ENCODE measurements at places on chromosomes 7 and 10.

GRCh38 chr10:46028584-46029460, 1.6 kb downstream of the NCOA4 start:
- no peak for DNase-seq

GRCh38 chr7:118583641-118584040, 359.1 kb downstream of the ANKRD7 start:
- no peak for DNase-seq

GRCh38 chr7:30559611-30560010, 35.1 kb upstream of the GARS1 start:
- no peak for DNase-seq

DNA sequence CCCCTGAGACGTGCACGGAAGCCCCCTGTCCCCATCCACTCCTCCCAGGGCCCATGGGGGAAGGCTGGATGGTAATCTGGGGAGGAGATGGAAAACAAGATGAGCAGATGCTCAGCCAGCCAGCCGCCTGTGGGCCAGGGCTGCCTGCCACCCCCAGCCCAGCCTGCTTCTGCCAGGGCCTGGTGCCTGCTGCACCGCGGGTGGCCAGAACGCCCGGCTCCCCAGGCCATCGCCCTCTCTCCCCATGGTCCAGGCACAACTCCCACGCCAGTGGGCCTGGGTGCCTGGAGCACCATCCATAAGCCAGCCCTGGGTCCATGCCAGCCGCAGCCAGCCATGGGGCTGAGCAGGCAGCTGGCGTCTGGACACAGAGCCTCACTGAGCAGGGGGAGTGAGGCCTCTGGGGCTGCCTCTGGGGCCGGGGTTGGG, 57.2 kb upstream of the ELN start:
- no peak for DNase-seq

DNA sequence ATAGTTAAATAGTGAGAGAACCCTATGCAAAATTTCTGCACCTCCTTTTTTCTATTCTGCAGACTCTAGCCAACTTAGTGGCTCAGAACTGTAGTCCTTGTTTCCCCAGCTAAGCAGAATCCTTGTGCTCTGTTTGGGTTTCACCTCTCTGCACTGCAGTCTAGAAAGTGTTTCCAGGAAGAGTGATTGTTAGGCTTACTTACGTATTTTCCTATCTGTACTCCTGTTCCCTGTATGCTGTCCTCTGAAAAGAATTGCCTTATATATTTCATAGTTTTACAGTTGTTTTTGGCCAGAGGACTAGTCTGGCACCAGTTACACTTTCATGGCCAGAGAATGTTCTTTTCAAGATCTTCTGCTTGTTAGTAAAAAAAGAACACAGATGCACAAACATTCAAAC, 154.6 kb upstream of the POT1 start:
- no peak for DNase-seq

DNA sequence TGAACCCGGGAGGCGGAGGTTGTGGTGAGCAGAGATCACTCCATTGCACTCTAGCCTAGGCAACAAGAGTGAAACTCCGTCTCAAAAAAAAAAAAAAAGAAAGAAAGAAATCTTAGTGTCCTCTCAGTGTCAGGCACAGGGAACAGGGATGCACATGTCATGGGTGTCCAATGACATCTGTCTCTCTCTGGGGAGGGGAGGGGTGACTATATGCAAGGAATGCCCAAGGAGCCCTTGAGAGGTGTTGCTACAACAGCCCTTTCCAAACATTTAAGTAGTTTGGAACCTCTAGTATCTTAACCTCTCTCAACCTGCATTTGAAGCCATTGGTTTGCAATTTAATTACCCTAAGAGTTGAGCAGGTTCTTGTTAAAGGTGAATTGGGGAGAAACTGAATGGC, 28.9 kb downstream of the PDLIM1 start:
- no peak for DNase-seq

- no peak for DNase-seq
Measured at GRCh38 chr10:79116801-79117723, 48.3 kb downstream of the ZMIZ1 start.

GRCh38 chr10:27646604-27647175, 98.9 kb downstream of the MKX start:
- DNase-seq = no peak

GRCh38 chr10:43816351-43817321, 168.0 kb upstream of the ZNF32 start:
- peak; percentile 43 for DNase-seq

DNA sequence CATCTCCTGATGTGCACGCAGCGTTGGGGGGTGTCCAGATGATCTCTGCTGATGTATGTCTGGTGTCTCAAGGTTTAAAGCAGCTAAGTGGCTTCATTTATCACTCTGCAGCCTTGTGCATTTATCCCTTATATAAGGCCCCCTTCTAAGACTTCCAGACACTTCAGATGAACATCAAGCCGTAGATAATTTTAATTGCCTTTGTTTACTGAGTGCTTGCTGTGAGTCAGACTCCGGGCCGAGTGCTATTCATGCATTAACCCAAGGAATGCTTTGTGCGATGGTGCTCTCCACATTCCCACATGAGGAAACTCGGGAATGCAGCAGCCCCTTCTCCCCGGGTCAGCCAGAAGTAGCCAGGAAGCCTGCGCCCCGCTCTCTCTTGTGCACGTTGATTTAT, 328.6 kb upstream of the COBL start:
- no peak for DNase-seq

DNA sequence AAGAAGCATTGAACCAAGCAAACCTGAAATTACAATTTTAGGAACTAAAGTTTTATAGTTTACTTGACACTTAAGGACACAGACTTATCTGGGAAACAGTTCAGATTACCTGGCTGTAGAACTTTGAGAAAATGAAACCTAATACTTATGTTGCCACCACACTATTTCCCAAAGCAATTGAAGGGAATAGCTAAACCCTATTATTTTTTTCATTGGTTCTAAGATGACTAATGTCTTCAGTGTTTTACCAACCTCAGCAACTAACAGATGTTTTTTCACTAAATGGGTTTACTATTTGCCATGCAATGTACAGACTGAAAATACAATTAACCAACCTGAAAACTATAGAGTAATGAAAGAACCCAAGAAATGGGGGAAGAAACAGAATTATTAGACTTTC, 689.6 kb downstream of the SORCS1 start:
- no peak for DNase-seq

- no peak for DNase-seq
Measured at GRCh38 chr7:142602183-142602582, 147.1 kb upstream of the PRSS1 start.

GRCh38 chr10:7657552-7657951, 9.2 kb downstream of the ITIH5 start:
- no peak for DNase-seq

GRCh38 chr7:15821484-15822427, 135.3 kb upstream of the MEOX2 start:
- no peak for DNase-seq

GRCh38 chr7:151346470-151346769, 4.8 kb downstream of the NUB1 start:
- DNase-seq = no peak

DNA sequence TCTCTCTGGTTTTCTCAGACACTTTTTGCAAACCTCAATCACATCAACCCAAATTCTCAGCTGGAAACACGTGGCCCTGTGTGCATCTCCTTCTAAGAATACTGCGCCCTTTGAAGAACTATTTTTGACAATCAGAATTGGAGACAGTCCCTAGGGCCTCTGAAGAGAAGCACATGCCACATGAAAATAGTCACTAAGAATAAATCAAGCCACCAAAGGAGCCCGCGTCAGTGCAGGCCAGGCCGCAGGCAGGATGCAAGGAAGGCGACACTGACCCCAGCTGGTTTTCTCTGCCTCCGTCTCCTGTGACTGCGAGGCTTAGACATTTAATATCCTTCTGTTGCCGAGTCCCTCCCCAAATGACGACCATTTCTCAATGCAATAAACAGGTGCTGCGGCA, 88.0 kb upstream of the ADAM12 start:
- no peak for DNase-seq

DNA sequence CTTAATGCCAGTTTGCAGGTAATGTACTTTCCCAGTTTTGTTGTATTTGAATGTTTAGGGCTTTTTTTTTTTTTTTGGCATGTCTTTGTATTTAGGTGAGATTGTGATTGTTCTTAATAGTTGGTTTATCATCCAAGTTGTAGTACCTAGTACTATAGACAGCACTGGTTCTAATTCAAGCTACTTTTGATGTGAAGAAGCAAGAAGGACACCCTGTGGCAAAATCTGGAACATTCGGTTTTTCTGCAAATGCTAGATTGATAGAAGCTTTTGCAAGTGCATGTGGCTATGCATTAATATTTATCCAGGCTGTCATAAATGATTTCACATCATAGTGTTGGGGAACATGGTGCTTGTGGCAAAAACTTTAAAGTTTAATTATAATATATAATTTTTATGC, 248.9 kb downstream of the FOXP2 start:
- DNase-seq = no peak

DNA sequence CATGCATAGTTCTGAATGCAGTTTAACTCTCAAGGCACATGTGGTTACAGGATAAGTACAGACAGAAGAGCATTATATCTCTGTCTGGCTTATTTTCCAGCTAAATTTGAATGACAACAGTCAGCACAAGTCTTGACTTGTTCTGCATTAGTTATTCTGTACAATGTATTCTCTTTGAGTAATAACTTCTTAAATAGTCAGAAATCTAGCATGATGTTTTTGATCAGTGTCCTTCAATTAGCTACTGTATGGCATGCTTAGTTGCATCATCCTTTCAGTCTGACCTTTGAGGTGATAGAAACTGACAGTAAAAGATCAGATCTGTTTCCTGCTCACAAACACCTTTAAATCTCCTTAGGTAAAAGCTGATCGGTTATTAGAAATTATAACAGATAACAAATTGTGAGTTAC, 118.1 kb downstream of the ARL4A start:
- DNase-seq = no peak

DNA sequence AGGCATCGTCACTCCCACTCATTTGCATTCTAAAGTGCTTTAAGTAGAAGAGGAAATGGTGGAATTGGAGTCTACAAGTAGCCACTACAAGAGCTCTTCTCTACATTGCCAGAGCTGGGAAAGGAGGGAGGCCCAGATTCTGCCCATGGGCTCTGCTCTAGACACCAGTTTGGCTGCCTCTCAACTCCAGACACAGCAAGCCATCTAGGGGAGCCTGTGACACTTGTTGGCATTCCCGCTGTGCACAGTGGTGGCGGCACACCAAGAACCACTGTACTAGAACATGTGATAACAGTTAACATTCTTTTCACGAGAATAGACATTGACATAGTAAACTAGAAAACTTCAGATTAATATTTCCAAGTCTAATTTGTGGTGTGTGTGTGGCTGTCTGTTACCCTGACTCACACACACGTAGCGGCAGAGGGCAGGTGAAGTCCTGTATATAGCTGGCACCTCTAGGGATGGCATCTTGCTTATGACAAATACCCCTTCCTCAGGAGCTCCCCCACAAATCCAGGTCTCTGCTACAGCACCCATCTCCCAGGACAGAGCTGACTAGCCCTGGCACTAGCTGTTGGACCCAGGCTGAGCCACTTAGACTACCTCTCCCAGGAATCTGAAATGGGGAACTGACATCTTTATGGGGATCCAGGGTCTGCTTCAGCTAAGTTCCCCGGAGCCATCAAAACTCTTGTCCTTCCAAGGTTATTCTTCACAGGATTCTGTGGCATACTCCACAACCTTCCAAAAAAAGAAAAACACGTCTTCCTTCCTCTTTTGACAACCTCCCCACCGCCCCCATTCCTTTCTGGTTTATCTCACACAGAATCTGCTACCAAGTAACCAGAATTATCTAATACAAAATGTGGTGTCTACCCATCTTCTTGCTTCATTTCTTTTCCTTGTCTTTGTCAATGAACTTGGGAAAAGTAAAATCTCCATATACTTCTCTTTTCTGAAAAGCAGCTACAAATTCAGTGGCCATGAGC, 54.7 kb upstream of the MRLN start:
- DNase-seq = no peak

DNA sequence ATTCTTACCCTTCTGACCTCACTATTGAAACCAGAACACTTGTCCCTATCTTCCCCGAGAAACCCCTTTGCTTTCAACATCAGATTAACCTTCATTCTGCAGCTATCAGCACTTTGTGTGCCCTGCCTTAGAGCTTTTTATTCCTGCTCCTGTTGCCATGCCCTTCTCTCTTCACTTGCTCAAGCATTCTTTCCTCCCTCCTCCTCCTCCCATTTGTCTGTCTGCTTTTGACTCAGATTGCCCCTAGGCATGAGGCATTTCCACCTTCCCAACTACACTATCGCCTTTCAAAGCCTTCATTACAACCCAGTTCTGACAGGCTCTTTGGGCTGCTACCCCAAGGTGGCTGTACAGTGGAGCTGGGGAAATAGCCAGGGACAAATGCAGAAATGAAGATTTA, 143.3 kb downstream of the SLC25A13 start:
- DNase-seq = no peak

GRCh38 chr7:36653663-36654355, 70.5 kb downstream of the AOAH start:
- no peak for DNase-seq

DNA sequence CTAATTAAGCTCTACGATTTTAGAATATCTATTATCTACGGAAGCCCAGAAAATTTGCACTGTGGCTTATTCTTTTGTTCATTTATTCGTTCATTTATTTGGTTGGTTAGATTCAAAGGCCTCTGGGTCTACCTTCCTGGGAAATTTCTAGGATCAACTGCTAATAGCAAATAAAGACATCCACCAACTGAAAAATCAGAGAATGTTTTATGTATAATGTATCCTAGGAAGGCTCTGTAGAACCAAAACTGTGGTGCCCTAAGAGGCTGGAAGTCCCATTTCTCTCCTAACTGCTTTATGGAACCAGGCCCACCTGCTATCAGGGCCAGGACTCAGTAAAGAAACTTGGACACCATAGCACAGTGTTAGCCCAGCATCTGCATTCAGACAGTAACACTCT, 923.4 kb upstream of the AUTS2 start:
- no peak for DNase-seq

DNA sequence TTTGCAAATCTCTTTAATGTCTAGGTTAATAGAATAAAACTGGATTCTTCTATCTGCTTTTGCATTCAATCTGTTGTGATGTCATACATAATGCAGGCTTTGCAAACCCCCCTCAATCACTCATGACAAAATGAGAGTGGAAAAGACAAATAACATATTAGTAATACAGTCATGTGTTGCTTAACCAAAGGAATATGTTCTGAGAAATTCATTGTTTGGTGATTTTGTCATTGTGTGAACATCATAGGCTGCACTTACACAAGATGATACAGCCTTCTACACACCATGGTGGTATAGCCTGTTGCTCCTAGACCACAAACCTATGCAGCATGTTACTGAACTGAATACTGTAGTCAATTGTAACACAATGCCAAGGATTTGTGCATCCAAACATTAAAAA, 87.3 kb upstream of the SEC61G start:
- no peak for DNase-seq

DNA sequence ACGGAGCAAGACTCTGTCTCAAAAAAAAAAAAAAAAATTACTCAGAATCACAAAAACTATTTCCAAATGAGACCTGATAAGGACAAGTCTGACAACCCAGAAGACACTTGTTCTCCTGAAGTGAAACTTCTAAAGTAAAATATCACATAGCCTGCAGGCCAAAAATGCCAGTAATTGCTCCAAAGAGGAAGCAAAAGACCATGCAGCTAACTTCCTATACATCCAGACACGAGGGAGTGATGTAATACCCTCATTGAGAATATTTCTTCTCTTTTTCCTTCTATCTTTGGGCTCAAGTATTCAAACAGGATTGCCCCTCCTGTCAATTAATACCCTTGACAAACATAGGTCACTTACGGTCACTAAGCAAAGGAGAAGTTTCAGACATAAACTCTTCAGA, 31.2 kb downstream of the ARMH3 start:
- no peak for DNase-seq

GRCh38 chr10:130354573-130354954, 218.4 kb downstream of the GLRX3 start:
- no peak for DNase-seq

GRCh38 chr10:6406220-6407033, 173.6 kb downstream of the PRKCQ start:
- no peak for DNase-seq
